ENCODE measurements at places on chromosomes 6 and 20.

- DNase-seq, result no peak
Measured at GRCh38 chr6:105900125-105900937, 185.8 kb upstream of the PRDM1 start.

- DNase-seq, result no peak
Measured at GRCh38 chr20:63606686-63607085, 20.2 kb downstream of the GMEB2 start.

- no peak for DNase-seq
Measured at GRCh38 chr6:167528239-167528638, 203.4 kb downstream of the TTLL2 start.

GRCh38 chr6:128367437-128367836 is 153.0 kb downstream of the PTPRK start:
- no peak for DNase-seq

- no peak for DNase-seq
Measured at GRCh38 chr6:117932001-117932400, 24.9 kb downstream of the SLC35F1 start.
